ENCODE measurements at places on chromosomes 3 and 15. TPM values are rescaled to one million over a fixed set of nuclear protein-coding genes. Genes with fewer than 3 reads are reported as not detected.

KNG1 gene
- not detected for total RNA-seq

IL12A gene
- 0.34 TPM for total RNA-seq

CCDC50 gene
- 27.9 TPM for total RNA-seq

AADACL2 gene
- total RNA-seq: not detected

DISP2 gene
- 0.81 TPM for total RNA-seq

BAHD1 gene
- total RNA-seq: 26.6 TPM

TMCO5A gene
- total RNA-seq: not detected

AMOTL2 gene
- total RNA-seq: 109 TPM

SLC12A8 gene
- total RNA-seq: 61.3 TPM

PXYLP1 gene
- total RNA-seq: 9.7 TPM

CHRD gene
- total RNA-seq: 5.2 TPM

SNTN gene
- total RNA-seq: not detected

ANKRD63 gene
- total RNA-seq: not detected

PXK gene
- 0.89 TPM for total RNA-seq

MITF gene
- total RNA-seq: not detected

GRK7 gene
- not detected for total RNA-seq

FEZF2 gene
- total RNA-seq: not detected

CASR gene
- total RNA-seq: not detected

GOLGA6L10 gene
- total RNA-seq: not detected

ULK4 gene
- total RNA-seq: 3.2 TPM

SMAD6 gene
- total RNA-seq: 101 TPM

SLC38A3 gene
- total RNA-seq: not detected

DUOX1 gene
- total RNA-seq: 1.5 TPM

SST gene
- total RNA-seq: not detected

CCNB2 gene
- 84.6 TPM for total RNA-seq

SERPINI2 gene
- not detected for total RNA-seq

PLA2G4E gene
- not detected for total RNA-seq

APH1B gene
- total RNA-seq: 1.7 TPM

PLSCR5 gene
- total RNA-seq: not detected

CLSTN2 gene
- not detected for total RNA-seq

KLF15 gene
- total RNA-seq: 8.2 TPM

C3orf22 gene
- total RNA-seq: not detected

All from HT-29 (cell line).